ENCODE measurements at places on chromosomes 12 and 14. TPM values are rescaled to one million over a fixed set of nuclear protein-coding genes. Genes with fewer than 3 reads are reported as not detected.

MAP3K9 gene
- 2.8 TPM for total RNA-seq

KRT79 gene
- not detected for total RNA-seq

CEP128 gene
- 15.5 TPM for total RNA-seq

LRP1-AS gene
- total RNA-seq, result not detected

ACSS3 gene
- total RNA-seq, result 25.6 TPM

P2RX7 gene
- total RNA-seq, result 1.0 TPM

DNA sequence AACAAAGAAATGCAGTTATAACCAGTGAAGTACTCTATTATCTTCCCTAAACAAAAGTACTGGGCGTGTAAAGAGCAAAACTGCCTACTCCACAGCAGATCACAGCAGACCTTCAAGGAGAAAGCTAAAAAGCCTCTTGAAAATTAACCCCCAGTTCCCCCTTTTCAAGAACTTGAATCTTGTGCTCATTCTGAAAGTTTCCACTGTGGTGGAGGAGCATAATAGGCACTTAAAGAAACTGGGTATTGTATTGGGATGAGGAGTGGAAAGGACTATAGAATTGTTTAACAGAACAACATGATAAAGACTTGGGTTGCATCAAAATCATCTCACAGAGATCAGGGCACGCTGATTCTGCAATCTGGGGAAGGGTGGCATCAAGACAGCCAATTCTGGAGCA, 51.1 kb downstream of the SLC25A47 start:
- no peak for DNase-seq

GRCh38 chr14:92759679-92760523, 11.5 kb upstream of the LGMN start:
- DNase-seq, result no peak

- no peak for DNase-seq
These were observed 484 bp upstream of the PRKCH start for GRCh38 chr14:61320806-61321384.

GRCh38 chr12:122545855-122546254, 18.8 kb downstream of the KNTC1 start:
- DNase-seq, result no peak

DNA sequence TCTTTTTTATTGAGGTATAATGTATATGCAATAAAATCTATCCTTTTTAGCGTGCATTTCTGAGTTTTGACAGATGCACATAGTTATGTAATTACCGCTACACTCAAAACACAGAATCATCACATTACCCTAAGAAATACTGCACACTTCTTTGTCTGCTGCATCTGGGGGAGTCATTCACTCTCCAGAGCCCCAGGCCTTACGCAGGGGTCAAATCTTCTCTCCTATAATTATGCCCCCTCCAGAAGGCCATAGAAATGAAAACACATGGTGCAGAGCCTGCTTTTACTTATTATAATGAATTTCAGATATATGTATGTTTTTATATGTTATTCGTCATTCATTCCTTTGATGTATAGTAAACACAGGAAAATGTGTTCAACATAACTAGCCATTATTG, 296.5 kb upstream of the TMEM132C start:
- DNase-seq, result no peak

GRCh38 chr14:46344327-46344937, 307.1 kb downstream of the RPL10L start:
- no peak for DNase-seq

DNA sequence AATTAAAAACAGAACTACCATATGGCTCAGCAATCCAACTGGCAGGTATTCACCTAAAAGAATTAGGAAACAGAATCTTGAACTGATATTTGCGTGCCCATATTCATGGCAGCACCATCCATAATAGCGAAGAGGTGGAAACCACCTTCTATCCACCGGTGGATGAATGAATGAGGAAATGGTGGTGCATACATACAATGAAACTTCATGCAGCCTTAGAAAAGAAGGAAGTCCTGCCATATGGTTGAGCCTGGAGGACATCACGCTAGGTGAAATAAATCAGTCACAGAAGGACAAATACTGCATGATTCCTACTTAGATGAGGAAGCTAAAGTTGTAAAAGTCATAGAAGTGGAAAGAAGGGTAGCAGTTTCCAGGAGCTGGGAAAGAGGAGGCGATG, 6.6 kb downstream of the TCL1A start:
- DNase-seq, result no peak

GRCh38 chr14:93333631-93334103, 831 bp upstream of the BTBD7 start:
- no peak for DNase-seq

GRCh38 chr14:34682787-34683321, 31.5 kb downstream of the CFL2 start:
- DNase-seq, result no peak

- DNase-seq, result no peak
These were observed 159.2 kb downstream of the NRXN3 start for GRCh38 chr14:78329371-78329770.

- DNase-seq, result no peak
These were observed 507 bp downstream of the AHSA1 start for GRCh38 chr14:77458249-77458950.

DNA sequence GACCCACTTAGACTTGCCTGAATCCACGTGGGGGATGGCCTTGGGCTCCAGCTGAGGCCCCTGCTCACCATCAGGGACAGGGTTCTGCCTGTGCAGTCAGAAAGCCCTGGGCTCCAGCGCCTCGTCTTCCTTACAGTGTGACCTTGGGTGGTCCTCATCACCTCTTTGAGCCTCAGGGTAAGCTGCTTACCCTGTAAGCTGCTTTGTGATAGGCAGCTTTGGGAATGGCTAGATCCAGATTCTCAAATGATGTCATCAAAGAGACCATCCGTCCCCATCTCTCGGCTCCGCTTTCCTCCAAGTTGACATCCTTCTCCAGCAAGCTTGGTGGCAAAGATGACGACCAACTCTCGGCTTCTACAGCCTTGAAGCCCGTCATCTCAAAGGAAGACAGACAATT, 127.0 kb downstream of the ADCK1 start:
- no peak for DNase-seq

- no peak for DNase-seq
These were observed 340.2 kb downstream of the CACNA1C start for GRCh38 chr12:2393016-2393415.

- no peak for DNase-seq
These were observed 14.9 kb downstream of the C2CD5 start for GRCh38 chr12:22529281-22530060.

DNA sequence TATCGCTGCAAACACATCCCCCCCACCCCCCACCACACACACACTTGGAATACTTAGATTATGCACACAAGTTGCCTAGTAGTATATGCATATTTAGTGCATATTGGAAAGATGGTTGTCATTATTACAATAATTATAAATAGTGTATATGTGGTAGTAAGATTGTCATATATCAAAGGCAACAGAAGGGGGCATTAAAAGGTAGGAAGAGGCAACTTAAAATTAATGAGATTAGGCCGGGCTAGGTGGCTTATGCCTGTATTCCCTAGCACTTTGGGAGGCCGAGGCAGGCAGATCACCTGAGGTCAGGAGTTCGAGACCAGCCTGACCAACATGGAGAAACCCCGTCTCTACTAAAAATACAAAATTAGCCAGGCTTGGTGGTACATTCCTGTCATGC, 52.1 kb downstream of the GSC start:
- no peak for DNase-seq

GRCh38 chr12:58915634-58916033, 4.7 kb downstream of the LRIG3 start:
- DNase-seq, result peak; percentile 58

GRCh38 chr14:97271451-97271960, 474.3 kb downstream of the VRK1 start:
- DNase-seq, result no peak

DNA sequence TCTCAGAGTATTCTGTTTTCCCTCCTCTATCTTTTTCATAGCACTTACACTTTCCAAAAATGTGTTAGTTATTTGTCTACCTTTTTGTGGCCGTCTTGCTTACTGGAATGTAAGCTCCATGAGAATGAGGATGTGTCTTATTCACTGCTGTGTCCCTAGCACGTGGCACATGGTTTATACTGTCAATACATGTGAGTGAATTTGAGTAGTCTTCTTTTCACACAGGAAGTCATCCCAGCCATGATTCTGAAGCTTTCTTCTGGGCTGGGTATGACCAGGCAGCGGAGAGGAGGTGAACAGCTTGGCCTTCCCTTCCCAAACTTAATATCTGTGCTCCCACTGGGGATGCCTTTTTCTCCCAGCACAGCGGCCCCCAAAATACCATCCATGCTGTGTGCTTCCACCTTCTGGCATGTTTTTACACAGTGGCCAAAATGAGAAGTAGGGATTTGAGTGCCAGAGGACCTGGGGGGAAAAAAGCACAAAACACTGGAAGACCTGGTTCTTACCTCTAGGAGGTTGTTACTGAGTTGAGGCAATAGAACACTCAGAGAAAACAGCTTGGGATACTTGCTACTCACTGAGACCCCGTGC, 10.3 kb downstream of the PLEKHG3 start:
- peak; percentile 4 for DNase-seq

GRCh38 chr12:133105620-133106019, 24.5 kb downstream of the ZNF891 start:
- DNase-seq, result no peak

- no peak for DNase-seq
These were observed 64.2 kb upstream of the IFNG-AS1 start for GRCh38 chr12:67925077-67925476.

DNA sequence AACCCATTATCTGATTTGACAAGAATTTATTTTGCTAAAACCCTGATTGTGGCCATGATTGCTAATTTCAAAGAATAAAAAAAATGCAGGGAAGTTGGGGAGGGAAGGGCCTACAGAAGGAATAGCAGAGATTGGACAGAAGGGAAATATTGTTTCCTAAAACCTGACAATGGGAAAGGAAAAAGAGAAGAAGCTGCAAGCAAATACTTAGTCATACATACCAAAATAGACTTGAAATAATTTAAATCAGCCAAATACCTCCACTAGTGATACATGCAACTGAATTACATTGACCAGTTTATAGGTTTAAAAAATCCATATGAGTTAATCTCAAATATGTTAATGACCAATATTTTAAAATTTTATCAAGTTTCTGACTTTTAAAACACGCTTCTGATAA, 75.1 kb downstream of the PELI2 start:
- DNase-seq, result no peak

GRCh38 chr12:96197503-96198272, 3.5 kb downstream of the ELK3 start:
- no peak for DNase-seq

DNA sequence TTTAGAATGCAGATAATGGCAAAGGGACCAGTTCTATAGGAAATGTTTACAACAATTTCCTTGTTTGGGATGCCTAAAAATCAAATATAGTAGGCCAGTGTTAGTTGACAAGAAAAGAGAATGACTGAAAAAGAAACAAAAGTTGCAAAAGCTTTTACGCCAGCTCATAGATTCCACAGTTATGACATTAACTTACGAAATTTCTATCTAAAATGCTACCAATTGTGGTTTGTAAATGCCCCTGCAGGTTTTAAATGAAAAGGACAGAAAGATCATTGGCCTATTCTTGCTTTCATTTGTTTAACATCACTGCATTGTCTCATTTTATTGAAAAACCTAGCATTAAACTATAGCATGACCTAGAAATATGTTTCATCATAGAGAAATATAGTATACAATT, 345.8 kb downstream of the CCDC91 start:
- DNase-seq, result no peak

GRCh38 chr12:126036348-126036747, 971.1 kb downstream of the AACS start:
- no peak for DNase-seq

DNA sequence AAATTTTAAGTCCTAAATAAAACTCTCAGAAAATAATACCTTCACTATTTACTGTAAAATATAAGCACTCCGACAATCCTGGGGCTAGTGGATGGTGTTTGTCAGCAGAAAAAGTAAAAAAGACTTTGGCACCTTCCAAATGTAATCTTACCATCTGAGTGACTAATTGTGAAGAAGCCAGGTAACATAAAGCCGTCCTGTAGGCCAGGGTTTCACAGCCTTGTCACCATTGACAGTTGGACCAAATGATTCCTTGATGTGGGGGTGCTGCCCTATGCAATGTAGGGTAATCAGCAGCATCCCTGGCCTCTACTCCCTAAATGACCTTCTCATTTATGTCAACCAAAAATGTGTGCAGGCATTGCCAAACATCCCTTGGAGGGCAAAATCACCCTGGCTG, 87.2 kb downstream of the CAPZA3 start:
- DNase-seq, result no peak

DNA sequence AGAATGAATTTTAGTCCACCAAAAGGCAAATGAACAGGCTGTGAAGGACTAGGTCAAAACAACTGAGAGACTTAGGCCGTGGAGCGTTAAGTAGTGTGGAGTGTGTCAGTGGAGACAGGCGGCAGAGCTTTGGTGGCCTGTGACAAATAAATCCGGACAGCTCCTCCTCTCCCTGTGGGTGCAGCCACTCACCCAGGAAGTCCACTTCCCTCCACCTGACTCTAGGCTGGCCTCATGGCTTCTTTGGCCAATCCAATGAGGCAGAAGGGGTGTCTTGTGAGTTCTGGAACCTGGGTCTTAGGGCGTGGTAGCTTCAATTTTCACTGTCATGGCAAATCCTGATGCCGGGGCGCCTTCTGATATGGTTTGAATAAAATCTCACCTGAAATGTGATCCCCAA, 180.9 kb upstream of the C14orf180 start:
- DNase-seq, result no peak

DNA sequence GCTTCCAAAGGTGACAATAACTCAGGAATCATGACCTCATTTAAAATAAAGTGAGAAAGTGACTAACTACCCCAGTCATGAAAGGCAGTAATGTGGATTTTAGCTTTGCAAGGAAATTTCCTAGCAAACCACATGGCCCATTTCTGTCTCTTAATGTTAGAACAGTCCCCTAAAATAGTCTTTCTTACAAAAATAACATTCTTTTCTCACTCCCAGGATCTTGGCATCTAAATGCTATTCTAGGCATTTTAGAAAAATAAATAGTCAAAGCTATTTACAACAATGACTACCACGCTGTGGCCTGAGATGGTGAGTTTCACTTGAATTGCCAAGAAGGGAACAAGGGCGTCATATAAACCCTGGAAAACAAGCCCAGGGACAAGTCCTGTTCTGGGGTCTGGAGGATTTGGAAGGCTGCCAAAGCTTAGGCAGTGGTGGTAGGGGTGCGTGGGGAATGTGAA, 101.2 kb upstream of the CCDC175 start:
- DNase-seq, result no peak

DNA sequence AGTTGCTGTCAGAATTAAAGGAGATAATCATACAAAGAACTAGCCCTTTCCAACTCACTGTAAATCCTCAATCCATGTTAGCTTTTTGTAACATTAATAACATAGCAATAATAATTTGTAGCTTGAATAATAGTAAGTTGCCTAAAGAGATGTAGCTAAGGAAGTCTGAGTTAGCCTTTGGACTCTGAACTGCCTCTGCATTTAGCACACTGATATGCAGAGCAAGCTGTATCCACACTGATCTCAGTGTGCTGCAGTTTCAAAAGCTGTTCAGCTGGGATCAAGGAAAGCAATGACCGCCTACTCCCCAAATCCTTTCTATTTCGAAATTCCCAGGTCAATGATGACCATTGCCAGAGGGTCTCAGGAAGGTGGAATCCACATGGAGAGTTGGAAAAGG, 99.3 kb upstream of the IFNG-AS1 start:
- no peak for DNase-seq

Measured in uterus (tissue), 4 donors.